Cardiac atrium fibroblast (primary cell): ENCODE measurements at places on chromosomes 5 and 9. TPM values are rescaled to one million over a fixed set of nuclear protein-coding genes. Genes with fewer than 3 reads are reported as not detected.

The SLC44A1 gene
- total RNA-seq: 88.6 and 98.2 TPM in 2 replicates

The KIF4B gene
- not detected in 2 replicates for total RNA-seq

The MCC gene
- total RNA-seq: 37.4 and 59.5 TPM in 2 replicates

The ELAVL2 gene
- 0.49 TPM in 1 of 2 replicates, not detected in the other for total RNA-seq

The STC2 gene
- 510 and 514 TPM in 2 replicates for total RNA-seq

The SLC46A2 gene
- not detected in 2 replicates for total RNA-seq

The C5 gene
- total RNA-seq: 0.90 and 4.2 TPM in 2 replicates

The PCDHA3 gene
- total RNA-seq: not detected in 2 replicates

The CYLC2 gene
- total RNA-seq: not detected in 2 replicates

The FBP1 gene
- not detected in 2 replicates for total RNA-seq

The HK3 gene
- 0.65 TPM in 1 of 2 replicates, not detected in the other for total RNA-seq

The VCAN gene
- total RNA-seq: 696 and 976 TPM in 2 replicates

The TNC gene
- total RNA-seq: 0.18 and 1.6 TPM in 2 replicates

The GPX3 gene
- 8.9 and 15.9 TPM in 2 replicates for total RNA-seq

The SLC34A3 gene
- not detected in 2 replicates for total RNA-seq

The CER1 gene
- total RNA-seq: not detected in 2 replicates

The CSF1R gene
- total RNA-seq: not detected in 2 replicates
